ENCODE measurements at places on chromosomes 2 and 18. TPM values are rescaled to one million over a fixed set of nuclear protein-coding genes. Genes with fewer than 3 reads are reported as not detected.

DNA sequence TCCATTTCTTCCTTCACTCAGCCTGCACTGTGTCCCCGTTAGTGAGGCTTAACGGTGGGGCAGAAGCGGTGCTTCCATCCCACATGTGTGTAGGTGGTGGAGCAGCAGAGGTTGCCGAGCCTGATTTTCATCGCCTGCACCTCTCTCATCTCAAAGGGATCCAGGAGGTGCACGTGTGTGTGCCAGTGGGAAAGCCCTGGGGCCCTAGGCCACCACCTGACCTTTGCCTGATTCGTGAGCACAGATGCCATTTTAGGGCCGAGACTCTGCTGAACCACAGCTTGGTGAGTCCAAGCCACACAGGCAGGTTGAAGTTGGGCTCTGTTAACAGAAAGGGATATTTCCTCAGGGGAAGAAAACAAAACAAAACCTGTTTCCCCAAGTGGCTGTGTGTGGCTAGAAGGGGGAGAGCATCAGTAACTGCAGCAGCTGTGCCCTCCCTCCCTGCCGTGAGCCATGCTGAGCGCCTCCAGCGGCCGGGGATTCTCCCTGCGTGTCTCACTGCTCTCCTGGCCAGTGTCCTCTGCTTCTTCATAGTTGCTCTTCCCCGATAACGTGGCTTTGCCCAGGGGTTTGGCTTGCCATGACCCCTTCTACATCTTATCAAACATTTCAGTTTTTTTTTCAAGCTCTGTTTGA, 81.5 kb downstream of the MAPRE2 start:
- no peak for DNase-seq

Gene SLC35F6
- total RNA-seq = 33.4 TPM

Gene TMBIM1
- 201 TPM for total RNA-seq

Gene ANKRD53
- total RNA-seq = 1.8 TPM

- DNase-seq = no peak
Observed at GRCh38 chr2:152395103-152395502, 60.1 kb downstream of the FMNL2 start.

DNA sequence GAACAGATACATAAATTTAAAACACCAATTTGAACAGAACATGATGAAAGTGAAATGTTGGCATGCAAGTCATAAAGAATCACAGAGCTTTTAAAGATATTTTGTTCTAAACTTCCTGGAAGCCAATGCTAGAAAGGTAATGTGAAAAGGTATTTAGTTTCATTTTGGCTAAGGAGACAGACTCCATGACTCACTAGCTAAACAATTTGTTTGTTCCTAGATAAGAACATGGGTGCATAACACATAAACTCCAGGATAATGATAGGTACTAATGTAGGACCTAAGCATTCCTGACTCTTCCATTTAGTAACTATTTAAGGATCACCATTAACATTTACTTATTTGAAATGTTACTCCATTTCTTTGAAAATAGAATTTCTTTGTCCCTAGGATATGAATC, 292.5 kb upstream of the CNTNAP5 start:
- DNase-seq = no peak

DNA sequence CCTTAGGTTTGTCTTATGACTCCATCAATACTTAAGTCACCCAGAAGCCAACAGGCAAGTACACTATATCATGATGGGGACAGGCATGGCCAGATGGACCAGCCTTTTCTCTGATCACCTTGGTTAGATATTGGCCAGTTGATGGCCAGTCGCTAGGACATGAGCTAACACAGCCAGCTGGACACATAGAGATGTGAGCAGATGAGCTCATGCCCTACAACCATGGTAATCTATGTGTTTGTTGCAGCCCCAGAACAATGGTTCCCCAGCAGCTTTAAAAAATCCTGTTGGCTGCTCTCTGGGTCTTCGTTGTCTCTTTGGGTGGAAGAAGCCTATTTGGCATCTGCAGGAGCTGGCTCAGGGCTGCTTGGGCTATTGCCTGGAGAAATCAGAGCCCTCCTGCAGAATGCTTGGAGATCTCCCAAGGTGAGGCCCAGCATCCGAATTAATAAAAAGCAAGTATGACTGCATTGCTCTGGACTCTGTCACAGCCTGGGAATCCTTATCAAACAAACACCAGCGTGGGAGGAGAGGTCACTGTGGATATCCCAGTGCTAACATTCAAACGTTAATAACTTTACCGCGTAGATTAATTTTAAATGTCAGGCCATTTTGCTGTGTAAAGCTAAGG, 62.3 kb upstream of the KLHL29 start:
- no peak for DNase-seq

GRCh38 chr18:51425475-51425874, 228.0 kb upstream of the MEX3C start:
- no peak for DNase-seq

DNA sequence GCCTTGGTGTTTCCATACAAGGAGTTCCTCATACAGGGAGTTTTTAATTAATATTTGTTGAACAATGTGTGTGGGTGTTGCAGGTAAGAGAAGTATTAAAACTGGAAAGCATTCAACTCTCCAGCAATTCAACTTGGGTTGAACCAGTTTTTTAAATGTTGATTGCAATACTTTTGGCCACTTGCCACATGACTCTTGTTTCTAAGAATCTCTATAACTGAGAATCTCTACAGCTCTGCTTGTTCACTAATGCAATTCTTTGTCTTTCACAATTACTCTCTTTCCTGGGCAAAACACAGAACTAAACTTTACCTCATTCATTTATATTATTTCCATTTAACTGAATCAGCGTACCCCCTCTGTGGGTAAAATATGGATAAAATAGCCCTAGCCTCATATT, 429.4 kb downstream of the ARHGAP15 start:
- DNase-seq = no peak

GRCh38 chr2:205474741-205475415, 207.4 kb upstream of the NRP2 start:
- DNase-seq = no peak

DNA sequence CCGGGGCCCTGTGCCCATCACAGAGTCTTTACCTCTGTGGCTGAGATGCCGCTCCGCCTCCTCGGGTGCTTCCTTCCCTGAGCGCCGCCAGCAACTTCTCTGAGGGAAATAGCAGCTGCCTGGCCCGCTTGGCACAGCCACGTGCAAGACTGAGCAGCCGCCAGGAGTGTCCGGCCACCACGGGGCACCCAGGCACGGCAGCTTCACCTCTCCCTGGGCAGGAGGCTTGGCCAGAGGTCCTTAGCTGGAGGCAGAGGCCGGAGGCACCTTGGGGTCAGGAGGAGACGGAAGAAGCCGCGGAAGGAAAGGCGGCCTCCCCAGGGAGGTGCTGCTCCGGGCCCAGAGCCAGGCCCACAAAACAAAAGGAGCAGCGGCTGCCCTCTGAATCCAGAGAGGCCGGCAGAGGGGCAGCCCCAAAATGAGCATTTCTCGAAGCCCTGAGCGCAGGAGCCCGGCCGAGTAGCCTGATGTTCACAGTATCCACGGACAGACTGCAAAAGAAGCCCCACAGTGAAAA, 6.0 kb upstream of the LIMS2 start:
- DNase-seq = no peak

GRCh38 chr18:5995626-5996025, 100.3 kb upstream of the TMEM200C start:
- DNase-seq = no peak

GRCh38 chr2:159744363-159744762, 32.1 kb downstream of the MARCHF7 start:
- DNase-seq = no peak

- no peak for DNase-seq
Observed at GRCh38 chr2:70668432-70668831, 99.6 kb downstream of the ADD2 start.

DNA sequence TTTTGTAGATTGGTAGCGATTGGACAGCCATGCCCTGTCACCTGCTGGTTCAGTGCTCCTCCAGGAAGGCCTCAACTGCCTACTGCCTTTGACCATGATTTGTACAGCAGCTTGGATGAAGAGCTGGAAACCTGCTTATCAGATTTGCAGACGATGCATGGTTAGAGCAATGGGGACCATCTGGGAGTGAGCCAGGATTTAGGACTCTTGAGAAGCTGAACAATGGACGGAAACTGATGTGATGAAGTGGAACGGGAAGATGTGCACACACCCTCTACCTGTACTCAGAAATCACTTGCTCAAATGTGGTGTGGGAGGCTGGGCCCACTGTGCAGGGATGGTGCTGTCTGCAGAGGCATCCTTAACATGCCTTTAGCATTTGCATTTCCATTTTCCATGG, 57.2 kb downstream of the NCK2 start:
- no peak for DNase-seq

- DNase-seq = no peak
Observed at GRCh38 chr18:76412818-76413565, 82.0 kb downstream of the ZNF516 start.

DNA sequence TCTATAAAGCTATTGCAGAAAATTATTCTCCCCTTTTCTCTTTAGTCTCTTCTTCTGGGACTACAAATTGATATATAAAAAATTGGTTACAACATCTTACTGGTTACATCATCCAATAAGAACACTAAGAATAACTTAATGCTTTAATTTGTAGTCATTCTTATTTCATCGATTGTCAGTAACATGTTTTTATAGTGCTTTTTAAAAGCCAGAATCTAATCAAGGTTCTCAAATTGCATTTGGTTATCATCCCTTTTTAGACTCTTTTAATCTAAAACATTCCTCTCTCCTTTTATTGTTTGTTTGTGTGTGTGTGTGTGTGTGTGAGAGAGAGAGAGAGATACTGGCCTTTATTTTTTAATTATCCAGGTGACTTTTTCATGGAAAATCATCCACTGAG, 377.1 kb upstream of the MEIS1 start:
- no peak for DNase-seq

DNA sequence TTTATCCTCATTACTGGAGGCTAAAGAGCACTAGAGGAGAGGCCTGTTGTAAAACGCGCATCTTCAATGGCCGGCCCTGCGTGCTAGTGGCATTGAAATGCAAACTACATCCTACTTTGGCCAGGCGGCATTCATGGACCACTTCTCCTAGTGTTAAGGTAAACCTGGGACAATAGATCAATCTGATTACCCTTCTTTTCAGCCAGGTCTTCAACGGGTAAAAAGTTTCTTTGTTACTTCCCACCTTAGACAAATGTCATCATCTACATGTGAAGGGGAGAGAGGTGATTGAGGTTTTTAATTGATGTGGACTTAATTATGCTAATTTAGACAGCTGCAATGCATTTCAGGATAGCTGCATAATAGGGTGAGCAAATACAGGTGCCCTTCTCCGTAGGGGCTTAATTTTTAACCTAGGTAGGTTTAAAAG, 628.0 kb downstream of the ZEB2 start:
- DNase-seq = no peak

GRCh38 chr2:136248242-136248641, 130.3 kb upstream of the CXCR4 start:
- no peak for DNase-seq

Gene CRYGD
- total RNA-seq = not detected

Gene MOB1A
- total RNA-seq = 124 TPM

Measured in mucosa of descending colon (tissue), 3 donors.